ENCODE measurements at places on chromosomes 4 and X.
A peak's percentile ranks its signal among the peaks of the same experiment; 100 is the strongest.

- DNase-seq, result peak; percentile 30
Observed at GRCh38 chr4:22389240-22389870, 126.5 kb downstream of the ADGRA3 start.

DNA sequence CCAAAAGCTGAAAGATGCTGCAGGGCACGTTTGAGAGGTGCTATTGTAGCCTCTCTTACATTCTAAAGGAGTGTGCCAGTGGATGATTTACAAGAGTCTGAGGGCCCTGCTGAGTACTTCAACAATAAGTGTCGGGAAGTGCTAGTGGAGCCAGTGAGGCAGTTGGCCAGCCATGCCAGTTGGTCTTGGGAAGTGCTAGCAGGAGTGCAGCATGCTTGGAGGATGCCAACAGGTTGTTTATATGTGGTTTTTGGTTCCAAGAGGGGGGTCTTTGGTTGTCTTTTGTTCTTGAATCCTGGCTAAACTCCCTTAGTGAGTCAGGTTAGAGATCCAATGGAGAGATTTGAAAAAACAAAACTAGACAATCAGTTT is 335.3 kb downstream of the PABPC4L start:
- no peak for DNase-seq

- DNase-seq, result no peak
Observed at GRCh38 chr4:25513814-25514213, 136.8 kb downstream of the ANAPC4 start.

GRCh38 chrX:153845195-153845594 is 14.9 kb upstream of the PDZD4 start:
- DNase-seq, result no peak

DNA sequence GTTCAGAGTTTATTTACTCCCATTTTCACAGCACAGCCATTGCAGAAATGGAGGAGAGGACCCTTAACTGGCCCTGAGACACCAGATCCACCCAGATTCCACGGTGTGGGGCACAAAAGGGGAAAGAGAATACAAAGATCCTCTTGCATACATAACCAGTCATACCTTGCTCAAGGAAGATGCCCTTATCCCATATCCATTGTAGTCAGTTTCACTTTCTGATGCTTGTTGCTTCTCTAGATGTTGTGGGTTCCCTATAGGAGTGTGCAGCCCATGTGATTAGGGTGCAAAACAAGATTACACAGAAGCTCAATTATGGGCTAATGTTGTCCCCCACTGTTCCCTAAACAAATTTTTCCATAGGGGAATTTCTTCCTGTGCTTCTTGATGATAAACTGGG is 1309.0 kb upstream of the PABPC4L start:
- DNase-seq, result no peak

DNA sequence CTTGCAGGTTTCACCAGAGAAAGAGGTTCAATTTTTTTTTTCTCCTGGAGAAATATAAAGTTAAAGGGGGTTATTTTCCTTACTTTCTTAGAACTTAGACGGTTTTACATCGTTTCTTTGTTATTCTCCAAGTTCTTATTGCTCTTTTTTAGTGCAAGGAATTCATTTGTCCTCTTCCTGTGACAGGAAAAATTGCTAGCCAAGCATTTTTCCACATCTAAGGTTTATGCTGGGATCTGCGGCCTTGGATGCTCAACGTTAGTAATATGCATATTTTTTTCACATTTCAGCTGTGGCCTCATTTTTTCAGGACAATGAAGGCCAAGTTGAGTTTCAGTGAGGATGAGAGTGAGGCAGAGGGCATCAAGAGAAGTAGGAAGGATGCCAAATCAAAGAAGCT is 948.9 kb downstream of the PCDH19 start:
- DNase-seq, result no peak

- DNase-seq, result no peak
Observed at GRCh38 chrX:70970482-70970995, 39.6 kb upstream of the SLC7A3 start.

DNA sequence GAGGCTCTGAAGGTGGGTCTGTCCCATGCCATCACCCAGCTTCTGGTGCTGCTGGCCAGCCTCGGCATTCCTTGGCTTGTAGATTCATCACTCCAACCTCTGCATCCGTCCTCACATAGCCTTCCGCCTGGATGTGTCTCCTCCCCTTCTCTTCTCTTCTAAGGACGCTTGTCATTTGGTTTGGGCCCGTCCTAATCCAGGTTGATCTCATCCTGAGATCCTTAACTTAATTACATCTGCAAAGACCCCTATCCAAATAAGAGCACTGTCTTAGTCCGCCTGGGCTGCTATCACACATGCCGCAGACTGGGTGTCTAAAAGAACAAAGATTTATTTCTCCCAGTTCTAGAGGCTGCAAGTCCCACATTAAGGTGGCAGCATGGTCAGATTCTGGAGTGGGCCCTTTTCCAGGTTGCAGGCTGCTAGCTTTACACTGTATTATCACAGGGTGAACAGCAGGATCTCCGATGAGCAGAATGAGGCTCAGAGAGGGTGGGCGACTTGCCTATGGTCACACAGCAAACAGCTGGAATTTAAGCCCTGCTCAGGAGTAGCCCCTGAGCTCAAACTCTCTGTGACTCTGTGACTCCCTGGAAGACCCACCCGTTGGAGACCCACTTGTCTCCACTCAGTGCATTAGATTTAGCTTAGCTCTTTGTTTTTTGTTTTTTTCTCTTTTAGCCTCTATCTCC is 113.1 kb downstream of the STK32B start:
- DNase-seq, result no peak

GRCh38 chrX:152923599-152923998 is 25.7 kb downstream of the ZNF185 start:
- no peak for DNase-seq

DNA sequence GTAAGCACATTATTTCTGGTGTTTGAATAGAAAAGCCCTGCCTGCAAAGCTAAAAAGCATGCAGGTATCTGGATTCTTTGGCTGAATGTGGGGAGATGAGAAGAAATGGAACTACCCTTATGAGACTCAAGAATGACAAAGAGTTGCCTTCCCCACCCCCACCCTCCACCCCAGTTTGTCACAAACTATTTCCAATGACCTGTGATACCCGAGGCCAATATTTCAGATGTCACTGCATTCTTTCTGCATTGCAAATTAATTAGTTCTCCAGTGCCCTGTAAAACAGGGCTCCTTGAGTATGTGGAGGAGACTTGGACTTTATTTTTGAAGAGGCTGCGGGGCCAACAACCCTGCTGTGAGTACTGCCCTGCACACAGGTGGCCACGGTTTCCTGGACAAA is 116.4 kb downstream of the ZNF827 start:
- DNase-seq, result no peak

DNA sequence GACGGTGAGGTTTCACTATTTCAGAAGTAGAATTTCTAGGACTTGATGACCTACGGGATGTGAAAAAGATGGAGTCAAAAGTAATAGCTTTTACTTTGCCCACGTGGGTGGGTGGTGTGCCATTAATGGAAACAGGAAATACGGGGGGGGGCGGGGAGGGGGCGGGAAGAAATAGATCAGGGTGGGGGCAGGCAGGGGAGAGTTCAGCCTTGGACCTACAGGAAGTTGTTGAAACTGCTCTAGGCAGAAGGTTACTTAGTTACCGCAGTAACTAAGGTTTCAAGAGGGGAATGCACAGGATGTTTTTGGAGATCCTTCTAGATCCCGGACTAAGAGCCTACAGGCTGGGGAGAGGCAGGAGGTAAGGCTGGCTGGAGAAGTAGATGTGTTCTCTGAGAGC is 3.6 kb upstream of the FHL1 start:
- peak; percentile 20 for DNase-seq

DNA sequence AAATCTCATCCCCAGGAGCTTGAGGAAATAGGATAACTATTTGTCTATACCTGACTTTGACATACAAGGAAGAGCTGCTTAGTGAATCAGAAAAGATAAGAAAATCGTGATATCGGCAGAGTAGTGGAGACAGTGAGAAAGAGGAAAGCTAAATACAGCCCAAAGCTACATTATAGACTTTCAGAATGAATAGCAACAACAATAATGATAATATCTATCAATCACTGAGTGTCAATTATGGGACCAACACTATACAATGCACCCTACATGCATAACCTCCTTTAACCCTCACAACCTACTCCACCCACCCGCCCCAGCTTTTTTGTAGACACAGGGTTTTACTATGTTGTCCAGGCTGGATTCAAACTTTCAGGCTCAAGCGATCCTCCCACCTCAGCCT is 205.1 kb downstream of the PPP3CA start:
- no peak for DNase-seq

GRCh38 chr4:15894921-15895916 is 43.3 kb downstream of the FGFBP1 start:
- no peak for DNase-seq

GRCh38 chrX:148416142-148416541 is 84.3 kb upstream of the AFF2 start:
- DNase-seq, result no peak

All from bone marrow (tissue), 2 donors.